ENCODE measurements at places on chromosomes 5 and 9.

- no peak for DNase-seq
These were observed 93.2 kb upstream of the OSMR start for GRCh38 chr5:38752622-38753021.

- no peak for DNase-seq
These were observed 1022.5 kb upstream of the DMAC1 start for GRCh38 chr9:8821910-8822666.

DNA sequence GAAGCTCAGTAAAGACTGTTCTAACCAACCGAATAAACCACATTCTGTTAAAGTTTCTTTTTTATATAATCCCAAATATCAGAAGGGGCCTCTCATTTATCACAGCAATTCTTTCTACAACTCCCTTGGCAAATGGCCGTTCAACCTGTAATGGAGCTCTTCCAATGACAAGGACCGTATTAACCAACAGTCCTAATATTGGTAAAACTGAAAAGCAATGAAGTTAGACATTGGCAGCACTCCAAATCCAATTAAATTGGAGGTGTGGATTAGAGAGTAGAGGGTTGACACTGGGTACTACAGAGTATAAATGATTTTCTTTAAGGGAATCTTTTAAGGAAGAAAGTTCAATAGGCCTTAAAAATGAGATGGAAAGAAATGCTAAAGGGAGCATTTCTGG is 842 bp downstream of the TMED7 start:
- DNase-seq: no peak

- no peak for DNase-seq
These were observed 29.5 kb downstream of the MRPS27 start for GRCh38 chr5:72290356-72291133.

DNA sequence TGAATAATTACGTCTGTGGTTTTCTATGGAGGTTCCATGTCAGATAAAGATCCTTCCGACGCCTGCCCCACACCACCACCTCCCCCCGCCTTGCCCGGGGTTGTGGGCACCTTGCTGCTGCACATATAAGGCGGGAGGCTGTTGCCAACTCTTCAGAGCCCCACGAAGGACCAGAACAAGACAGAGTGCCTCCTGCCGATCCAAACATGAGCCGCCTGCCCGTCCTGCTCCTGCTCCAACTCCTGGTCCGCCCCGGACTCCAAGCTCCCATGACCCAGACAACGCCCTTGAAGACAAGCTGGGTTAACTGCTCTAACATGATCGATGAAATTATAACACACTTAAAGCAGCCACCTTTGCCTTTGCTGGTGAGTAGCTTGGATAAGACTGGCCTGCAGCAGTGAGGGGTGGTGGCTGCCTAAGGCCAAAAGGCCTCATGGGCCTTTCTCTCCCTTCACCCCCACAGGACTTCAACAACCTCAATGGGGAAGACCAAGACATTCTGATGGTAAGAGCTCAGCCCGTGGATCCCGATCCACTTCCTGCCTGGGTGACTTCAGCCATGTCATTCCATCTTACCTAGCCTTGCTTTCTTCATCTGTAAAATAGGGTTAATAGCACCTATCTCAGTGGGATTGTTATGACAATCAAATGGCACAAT is at the start of gene IL3:
IL3 (plus strand) TSS at position 155 of the 661 bp plus-strand sequence; CDS start at position 207, 52 bp downstream.
- DNase-seq: no peak

- DNase-seq: peak; percentile 46
These were observed 9.7 kb upstream of the SNX24 start for GRCh38 chr5:122835681-122836080.

DNA sequence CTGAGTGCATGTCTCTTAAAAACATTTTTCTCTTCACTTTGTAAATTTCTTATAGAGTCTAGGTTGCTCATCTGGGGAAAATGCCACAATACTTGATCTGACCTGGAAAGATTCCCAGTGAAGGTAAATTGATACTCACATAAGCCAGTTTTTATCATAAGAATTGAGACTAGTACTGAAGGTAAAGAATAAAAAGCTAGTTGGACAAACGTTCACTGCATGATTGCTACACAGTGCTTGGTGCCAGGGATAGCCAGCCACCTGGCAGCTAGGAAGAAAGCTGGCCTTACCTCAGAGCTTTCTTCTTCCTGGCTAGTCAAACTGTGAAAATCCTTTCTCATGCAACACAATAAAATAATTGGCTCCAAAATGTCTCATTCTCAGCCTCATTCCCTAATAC is 77.1 kb downstream of the MUSK start:
- peak; percentile 58 for DNase-seq

Data from fibroblast of mammary gland (primary cell).